ENCODE measurements at places on chromosomes 3 and 15.

DNA sequence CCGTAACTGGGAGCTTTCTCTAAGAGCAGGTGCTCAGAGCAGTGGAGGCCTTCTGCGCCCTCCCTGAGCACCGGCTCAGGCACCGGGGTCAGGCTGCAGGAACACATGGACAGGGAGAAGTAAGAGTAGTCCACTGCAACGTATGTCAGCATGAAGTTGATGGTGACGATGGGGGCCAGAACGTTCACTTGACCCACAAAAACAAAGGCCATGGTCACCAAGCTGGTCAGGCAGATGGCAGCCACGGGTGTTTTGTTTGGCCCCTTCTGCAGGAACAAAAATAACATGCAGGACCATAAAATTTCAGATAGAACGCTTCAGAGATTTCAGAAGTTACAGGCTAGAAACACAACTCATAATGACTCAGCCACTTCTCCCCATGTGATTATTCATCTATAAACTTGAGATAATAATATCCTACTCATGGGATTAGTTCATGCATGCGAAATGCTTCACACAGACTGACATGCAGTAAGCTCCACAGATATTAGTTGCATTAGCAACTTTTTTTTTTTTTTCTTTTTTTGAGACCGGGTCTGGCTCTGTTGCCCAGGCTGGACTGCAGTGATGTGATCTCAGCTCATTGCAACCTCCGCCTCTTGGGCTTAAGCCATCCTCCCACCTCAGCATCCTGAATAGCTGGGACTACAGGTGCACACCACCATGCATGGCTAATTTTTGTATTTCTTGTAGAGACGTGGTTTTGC lies 52.2 kb upstream of the HEG1 start:
- DNase-seq = no peak

DNA sequence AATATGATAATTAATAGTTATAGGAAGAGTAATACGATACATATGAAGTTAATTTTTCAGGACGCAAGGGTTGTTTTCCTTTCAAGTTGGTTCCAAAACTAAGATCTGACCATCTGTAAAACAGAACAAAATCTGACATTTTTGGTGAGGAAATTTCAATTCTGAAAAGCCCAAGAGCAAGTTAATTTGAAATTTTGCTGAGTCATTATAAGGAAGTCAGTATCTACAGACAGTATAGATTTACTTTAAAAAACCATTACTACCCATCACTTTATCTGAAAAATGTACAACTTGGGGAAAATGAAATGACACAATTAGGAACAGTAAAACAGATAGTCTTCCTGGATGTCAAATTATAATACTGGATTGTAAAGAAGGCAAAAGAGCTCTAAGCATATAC lies 12.5 kb downstream of the INTS14 start:
- no peak for DNase-seq

DNA sequence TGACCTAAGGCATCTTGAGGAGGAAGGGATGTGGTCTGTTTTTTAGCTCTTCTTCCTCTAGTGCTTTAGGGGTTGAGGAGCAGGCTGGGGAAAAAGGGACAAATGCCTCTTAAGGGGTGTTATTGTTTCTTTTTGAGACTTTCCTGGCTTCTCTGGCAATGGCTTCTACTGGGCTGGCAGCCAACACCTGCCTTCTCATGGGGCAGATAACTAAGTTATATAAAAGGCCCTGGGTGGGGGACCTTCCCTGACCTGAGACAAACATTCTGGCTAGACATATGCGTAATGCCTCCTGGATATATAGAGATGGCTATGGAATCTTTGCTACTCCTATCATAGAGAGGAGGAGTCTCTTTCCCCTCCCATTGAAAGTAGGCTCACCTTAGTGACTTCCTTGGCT lies 179.2 kb upstream of the PROK2 start:
- DNase-seq = no peak

- no peak for DNase-seq
These were observed 35.6 kb downstream of the RTP4 start for GRCh38 chr3:187403768-187404288.

DNA sequence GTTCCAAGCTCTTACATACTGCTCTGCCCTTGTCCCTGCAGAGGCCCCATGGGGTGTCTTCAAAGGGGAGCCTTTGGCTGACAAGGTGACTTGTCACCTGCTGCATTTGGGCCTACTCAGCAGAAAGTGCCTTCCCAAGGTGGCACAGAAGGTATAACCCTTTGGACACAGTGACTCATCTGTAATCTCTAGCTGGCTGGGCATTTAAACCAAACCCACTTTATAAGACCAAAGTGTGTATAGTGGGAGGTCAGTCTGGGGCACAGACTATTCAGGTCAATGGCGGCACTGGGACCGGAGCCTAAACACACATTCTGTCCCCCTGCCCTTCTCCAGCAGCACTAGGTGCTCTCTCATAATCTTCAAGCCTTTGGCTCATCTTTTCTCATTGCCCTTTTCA lies 35.1 kb downstream of the GJD2 start:
- DNase-seq = no peak

- no peak for DNase-seq
These were observed 35.7 kb downstream of the EEFSEC start for GRCh38 chr3:128188956-128189355.

- no peak for DNase-seq
These were observed 214.1 kb downstream of the NECTIN3 start for GRCh38 chr3:111285694-111286093.

DNA sequence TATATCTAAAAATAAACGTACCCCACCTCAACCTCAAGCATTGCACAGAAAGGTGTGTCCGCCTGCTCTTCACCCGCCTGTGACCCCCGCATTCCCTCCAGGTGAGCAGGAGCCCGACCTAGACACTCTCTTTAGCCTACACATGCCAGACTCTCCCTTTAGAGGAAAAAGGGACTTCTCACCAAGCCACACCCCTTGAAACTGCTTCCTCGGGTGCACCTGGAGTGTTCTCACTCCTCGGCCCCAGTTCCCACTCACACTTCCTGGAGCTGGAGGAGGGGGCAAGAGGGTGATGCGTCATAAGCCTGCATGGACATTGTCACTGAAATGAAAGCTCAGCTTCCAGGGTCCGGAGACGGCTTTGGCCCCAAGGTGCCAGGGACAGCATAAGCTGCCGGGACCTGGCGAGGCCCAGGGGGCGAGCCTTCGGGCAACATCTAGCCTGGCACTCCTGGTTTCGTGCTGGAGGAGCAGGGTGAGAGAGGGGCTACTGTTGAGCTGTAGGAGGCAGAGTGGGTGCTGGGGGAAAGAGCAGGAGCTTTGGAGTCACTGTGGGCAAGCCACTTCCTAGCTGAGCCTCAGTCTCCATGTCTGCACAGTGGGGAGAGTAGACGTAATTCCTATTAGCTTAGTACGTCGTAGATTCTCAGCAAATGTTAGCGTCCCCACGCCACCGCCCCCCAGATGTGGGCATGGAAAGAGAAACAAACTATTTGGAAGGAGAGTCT lies 9.8 kb upstream of the MUC4 start:
- DNase-seq = no peak

DNA sequence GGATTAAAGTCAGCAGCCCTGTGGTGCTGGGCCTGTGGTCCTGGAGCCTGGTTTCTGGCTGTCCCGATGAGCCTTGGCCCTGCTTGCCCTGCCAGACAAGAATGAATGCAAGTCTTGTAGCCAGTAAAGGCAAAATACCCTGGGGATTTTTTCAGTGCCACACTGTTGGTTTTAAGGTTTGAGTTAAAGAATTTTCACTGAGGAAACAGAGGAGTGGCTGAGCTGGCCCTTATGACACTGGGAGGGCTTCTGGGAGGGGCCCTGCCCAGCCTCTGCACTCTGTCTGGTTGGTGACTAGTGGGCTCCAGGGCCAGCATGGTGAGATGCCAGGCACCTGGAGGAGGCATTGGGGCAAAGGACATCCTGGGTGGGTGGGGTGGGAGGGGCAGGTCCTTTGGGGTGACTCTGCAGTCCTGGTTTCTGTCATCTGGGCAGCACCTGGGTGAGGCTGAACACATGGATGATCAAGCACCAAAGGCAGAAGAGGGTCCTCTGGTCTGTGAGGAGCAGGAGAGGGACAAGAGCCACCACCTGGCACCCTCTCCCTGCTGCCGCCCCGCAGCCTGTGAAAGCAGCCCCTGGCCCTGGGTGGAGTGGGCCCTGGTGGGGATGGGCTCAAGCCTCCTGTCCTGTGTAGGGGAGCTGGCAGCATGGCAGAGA lies 12.5 kb upstream of the PLA2G4E start:
- no peak for DNase-seq

GRCh38 chr15:74680456-74680855 lies 15.4 kb downstream of the EDC3 start:
- no peak for DNase-seq

- no peak for DNase-seq
These were observed 47.9 kb upstream of the CADPS start for GRCh38 chr3:62923066-62923465.

All from cerebellar nuclear complex (tissue), 1 donor.